Activated T-helper 2 cell treated with anti-CD3 and anti-CD28 coated beads, Interferon-gamma antibody, Interleukin-2, Interleukin-4, amounts not matched to agents 10 μg/mL and 5 μg/mL and 100 μg/mL, durations not matched to agents 14 hours and 24 hours and 36 hours (primary cell): ENCODE measurements at places on chromosomes 13 and 19.

- DNase-seq, result no peak
Measured at GRCh38 chr13:86052141-86052540, 252.9 kb upstream of the SLITRK6 start.

DNA sequence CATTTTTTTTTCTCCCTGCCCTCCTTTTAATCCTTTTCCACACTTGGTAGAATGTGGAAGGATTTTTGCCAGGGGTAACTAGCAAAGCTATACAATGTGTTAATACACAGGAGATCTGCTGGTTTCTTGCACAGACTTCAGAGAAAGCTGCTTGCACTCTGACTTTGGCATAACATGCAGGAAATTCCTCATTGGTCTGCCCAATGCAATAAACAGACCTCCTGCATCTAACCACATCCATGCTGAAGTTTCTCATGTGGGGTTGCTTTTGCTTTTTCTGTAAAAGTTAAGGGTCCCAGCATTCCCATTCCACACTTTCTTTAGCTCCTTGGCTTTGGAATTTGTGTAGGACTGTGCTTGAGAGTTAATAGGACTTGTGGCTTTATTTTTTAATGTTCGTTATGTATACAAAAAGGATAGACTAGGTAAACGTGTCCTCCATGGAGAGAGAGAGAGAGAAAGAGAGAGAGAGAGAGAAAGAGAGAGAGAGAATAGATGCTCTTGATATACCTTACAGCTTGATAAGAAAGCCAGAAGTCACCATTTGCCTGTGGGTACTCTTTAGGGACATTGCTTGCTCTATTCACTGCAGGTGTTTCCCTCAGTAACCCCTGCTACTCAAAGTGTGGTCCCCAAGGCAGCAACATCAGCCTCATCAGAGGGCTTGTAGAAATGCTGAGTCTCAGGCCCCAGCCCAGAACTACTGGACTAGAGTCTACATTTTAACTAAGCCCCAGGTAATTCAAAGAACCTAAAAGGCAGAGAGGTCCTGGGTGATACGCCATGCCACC lies 170.5 kb downstream of the SHISA2 start:
- DNase-seq, result no peak

- no peak for DNase-seq
Measured at GRCh38 chr19:13078381-13078780, 24.3 kb downstream of the LYL1 start.

DNA sequence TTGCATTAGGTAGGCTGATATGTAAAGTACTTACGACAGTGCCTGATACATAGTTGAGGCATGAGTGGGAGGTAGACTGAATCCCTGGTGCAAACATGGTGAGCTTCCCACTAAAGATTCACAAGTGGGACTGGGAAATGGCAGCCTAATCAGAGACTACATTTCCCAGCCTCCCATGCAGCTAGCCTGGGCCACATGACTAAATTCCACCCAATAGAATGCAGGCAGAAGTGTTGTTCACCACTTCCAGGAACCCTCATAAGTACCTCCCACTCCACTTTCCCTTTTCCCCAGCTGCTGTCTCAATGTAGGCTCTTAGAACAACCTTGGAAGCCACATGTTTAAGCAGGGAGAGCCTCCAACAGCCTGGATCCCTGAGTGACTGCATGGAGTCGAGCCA lies 104.9 kb downstream of the CACNA1A start:
- no peak for DNase-seq

GRCh38 chr13:48244159-48244558 lies 11.2 kb downstream of the ITM2B start:
- no peak for DNase-seq
